Bronchial epithelial cell (primary cell): ENCODE measurements at places on chromosomes 2 and 18. TPM values are rescaled to one million over a fixed set of nuclear protein-coding genes. Genes with fewer than 3 reads are reported as not detected.

NUP35 gene
- 5.5 and 9.7 TPM in 2 replicates for total RNA-seq

TEKT4 gene
- not detected in 2 replicates for total RNA-seq

SNTG2 gene
- not detected in 2 replicates for total RNA-seq

LRATD1 gene
- total RNA-seq = 23.2 and 27.8 TPM in 2 replicates

EFR3B gene
- total RNA-seq = 0.13 TPM in 1 of 2 replicates, not detected in the other

CCDC178 gene
- 0.53 and 0.90 TPM in 2 replicates for total RNA-seq

TMEM178A gene
- 0.26 and 0.51 TPM in 2 replicates for total RNA-seq

EFHD1 gene
- total RNA-seq = not detected in 2 replicates

TAF4B gene
- total RNA-seq = 2.3 and 6.6 TPM in 2 replicates
